ENCODE measurements at places on chromosomes 3 and 15.

- DNase-seq = no peak
These were observed 168.2 kb downstream of the ECT2 start for GRCh38 chr3:172918568-172919296.

GRCh38 chr3:1348547-1348946, 255.7 kb downstream of the CNTN6 start:
- DNase-seq = peak; percentile 10

DNA sequence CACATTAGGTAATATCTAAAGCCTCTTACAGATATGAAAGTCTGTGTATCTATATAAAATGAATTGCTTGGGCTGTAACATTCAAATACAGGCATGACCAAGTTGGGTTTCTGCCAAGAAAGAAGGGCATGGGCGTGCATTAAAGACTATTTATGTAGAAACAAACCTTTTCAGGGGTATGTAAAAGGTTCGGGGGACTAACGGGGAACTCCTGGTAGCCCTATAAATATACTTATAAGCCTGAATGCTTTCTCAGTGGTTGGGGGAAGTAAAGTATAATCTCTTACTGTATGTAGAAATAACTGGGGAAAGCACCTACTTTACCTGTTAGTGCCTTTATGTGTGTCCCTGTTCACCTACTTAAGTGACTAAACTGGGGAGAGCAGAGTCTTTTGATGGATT, 154.5 kb upstream of the TBL1XR1 start:
- DNase-seq = no peak

- DNase-seq = peak; percentile 100
These were observed 79.6 kb upstream of the SPATA12 start for GRCh38 chr3:56980798-56981390.

- DNase-seq = peak; percentile 30
These were observed 90.5 kb upstream of the CSPG5 start for GRCh38 chr3:47669026-47669749.

DNA sequence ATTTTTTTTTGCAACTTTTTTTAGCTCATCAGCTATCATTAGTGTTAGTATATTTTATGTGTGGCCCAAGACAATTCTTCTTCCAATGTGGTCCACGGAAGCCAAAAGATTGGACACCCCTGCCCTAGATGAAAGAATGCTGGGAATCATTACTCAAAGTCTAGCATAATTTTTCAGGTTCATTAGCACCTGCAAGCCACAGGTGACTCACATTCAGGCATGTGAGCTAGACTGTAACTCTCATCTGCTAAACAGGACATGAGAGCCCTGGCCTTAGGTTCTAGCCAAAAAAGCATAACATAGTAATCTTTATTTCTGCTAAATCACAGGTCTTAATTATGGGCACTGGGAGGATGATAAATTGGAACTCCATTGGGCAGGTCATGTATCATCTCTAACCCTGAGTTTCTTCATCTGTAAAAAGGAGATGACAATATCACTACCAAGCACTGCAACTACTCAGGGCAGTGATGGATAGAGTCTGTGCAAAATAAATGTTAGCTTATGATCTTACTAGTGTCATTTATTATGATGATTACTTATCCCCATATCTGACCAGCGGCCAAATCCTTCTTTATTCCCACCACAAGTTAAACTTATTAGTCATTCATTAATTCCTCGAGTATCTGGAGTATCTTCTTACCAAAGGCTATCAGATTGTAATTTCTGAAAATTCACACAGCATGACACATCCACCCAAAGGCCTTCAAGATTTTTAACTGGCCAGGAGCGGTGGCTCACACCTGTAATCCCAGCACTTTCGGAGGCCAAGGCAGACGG, 125.0 kb downstream of the PLD1 start:
- peak; percentile 14 for DNase-seq

- DNase-seq = no peak
These were observed 196.9 kb downstream of the CLSTN2 start for GRCh38 chr3:140131895-140132294.

DNA sequence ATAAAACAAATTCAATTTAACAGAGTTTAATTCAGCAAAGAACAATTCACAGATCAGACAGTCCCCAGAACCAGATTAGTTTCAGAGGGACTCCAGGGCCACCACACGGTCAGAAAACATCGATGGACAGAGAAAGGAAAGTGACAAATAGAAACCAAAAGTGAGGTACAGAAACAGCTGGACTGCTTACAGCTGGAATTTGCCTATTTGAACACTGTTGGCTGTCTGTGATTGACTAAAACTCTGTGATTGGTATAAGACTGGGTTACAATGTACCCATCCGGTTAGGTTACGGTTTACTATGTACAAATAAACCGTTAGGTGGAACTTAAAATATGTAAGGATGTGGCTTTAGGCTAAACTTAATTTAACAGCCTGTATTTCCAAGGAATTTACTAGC, 30.3 kb downstream of the MOBP start:
- DNase-seq = no peak

DNA sequence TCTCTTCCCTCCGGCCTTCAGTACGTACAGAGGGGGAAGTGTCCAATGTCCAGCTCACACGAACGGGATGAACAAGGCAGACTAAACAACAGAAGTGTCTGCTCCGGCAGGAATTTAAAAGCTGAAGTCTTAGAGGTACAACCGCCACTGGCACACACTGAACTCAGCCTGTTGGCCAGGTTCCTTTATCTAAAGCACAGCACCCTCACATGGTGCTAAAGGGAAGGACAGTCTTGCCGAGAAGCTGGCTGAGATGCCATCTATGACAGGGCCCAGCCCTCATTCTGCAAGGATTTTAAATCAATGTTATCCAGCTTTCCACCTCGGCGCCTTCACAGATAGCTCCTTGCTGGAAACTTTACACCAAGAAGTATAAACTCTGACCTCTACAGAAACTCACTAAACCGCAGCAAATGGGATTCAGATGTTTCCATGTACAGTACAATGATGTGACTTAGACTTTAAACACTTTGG, 2.8 kb downstream of the ADAMTS17 start:
- peak; percentile 78 for DNase-seq

DNA sequence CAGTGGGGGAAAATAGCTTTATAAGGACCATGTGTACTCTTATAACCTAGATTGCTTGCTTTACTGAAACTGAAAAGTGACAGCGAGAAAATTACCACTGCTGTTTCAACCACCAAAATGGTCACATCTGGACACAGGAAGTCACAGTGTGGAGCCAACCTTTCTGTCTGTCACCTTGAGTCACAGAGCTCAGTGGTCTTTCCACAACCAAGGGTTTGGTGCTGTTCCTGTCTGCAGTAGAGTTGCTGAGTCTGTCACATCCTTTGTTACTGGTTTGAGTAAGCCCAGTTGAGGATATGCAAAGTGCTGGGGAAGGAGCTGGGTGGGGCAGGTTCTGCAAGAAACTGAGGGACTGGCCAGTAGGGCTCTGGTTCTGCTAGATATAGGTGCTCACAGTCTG, 139.1 kb upstream of the EIF1B start:
- DNase-seq = no peak

GRCh38 chr15:28944696-28945300, 59.0 kb downstream of the APBA2 start:
- DNase-seq = no peak

All from fibroblast of mammary gland (primary cell).